NCI-H1930 (cell line): ENCODE measurements at places on chromosomes 1 and 21.

- no peak for DNase-seq
These were observed 21.0 kb downstream of the CNIH4 start for GRCh38 chr1:224377676-224378006.

DNA sequence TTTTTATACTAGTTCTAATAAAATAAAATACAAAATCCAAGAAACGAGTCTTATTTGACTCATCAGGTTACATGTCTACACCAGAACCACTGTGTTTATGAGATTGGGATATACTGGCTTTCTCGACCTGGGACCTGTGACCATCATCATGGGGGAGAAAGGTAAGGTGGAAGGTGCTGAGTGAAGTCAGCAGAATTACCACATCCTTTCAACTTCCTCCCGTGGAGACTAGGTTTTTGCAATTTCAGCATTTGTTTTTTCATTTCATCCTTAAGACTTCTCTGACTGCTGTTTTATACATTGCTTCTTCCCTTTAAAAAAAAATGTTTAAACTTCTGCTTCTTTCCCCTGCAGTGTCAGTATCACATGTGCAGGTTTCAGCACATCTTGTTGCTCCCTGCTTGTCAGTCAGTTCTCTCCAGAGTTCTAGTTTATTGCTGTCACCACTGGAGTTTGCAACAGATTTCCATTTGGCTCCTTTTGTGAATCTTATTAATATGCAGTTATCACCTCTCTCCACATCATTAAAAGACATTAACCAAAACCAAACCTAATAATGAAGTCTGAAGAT, 60.4 kb upstream of the HAO2 start:
- DNase-seq = no peak

- DNase-seq = no peak
These were observed 1.1 kb downstream of the CGN start for GRCh38 chr1:151512326-151512725.

DNA sequence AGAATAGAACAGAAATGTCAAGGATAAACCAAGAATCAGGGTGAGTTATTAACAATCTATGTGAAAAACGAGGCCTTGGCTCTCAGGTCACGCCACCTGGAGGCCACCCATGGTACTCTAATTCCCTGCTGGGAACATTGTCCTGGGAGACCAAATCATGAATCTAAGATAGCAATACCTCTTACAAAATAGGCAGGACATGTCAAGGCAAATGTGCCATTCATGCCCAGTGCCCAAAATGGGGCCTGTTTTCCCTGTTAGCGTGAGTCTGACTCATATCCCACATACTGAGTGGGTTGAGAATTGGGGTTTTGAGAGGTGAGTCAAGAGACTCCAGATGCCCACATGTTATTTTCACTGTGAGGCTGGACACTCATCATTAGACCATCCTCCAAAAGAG, 380.8 kb downstream of the HHIPL2 start:
- no peak for DNase-seq

DNA sequence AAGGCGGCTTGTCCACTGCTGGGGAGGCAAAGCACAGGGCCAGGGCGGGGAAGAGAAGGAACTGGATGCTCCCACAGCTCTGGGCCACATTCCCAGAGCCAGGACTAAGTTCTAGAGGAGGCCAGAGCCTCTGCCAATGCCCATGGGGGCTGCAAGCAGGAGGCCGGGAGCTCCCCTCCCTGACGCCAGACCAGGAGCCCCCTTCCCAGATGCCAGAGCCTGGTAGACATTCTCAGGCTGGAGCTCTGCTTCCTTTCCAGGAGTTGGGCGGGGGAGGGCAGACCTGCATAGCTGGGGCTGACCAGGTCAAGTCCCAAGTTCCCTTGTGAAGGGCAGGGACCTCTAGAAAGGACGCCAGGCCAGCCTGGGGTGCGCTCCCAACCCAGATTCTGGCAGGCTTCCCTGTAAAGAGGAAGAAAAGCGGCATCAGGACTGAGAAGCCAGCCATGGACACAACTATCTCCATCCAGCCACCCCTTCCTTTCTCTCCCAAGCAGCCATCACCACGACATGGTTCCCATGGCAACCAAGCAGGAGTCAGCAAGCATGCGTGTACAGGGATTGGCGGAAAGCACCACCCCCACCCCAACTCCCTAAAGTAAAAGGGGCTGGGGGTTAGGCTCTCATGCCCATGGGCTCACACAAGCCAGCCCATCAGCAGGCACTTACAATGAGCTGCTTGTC, 13.4 kb downstream of the KIF21B start:
- DNase-seq = no peak
